Activated CD8-positive, alpha-beta memory T cell treated with anti-CD3 and anti-CD28 coated beads for 48 hours (primary cell): ENCODE measurements at places on chromosomes 3 and 15.

DNA sequence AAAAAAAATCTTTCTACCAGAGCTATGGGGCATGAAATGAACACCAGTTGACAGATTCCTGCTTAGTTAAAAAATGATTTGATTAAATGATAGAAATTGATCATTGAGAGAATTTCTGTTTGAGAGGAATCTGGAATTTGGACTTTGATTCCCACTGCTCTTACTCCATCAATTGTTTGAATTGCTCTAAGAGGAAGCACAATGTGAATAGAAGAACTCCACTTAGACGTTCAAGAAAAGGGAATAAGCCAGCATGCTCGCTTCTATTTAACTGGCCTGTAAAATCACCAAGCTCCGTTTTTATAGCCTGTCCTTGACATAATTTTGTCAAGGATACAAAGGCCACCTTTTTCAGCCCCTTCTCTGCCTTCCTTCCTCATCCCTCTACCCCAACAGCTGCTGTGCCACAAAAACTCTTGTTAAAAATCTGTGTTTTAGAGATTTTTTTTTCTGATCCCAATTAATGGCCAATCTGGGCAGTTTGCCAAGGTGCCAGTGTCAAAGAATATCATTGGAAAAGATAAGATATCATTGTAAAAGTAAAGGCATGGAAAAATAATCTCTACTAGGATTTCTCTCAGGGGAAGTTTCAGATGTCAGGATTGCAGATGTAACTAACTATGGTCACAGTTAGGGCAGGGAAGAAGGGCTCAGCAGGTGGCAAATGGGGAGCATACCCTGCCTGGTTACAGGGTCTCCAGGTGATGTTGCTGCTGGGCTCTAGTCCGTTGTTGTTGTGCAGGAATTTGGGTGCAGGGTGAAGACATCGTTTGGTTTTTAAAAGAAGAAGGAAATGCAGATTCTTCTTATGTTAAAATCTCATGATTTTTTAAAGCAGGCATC is 301.8 kb upstream of the PDZRN3 start:
- no peak for DNase-seq

GRCh38 chr3:29317659-29318173 is 36.8 kb downstream of the RBMS3 start:
- DNase-seq: no peak

DNA sequence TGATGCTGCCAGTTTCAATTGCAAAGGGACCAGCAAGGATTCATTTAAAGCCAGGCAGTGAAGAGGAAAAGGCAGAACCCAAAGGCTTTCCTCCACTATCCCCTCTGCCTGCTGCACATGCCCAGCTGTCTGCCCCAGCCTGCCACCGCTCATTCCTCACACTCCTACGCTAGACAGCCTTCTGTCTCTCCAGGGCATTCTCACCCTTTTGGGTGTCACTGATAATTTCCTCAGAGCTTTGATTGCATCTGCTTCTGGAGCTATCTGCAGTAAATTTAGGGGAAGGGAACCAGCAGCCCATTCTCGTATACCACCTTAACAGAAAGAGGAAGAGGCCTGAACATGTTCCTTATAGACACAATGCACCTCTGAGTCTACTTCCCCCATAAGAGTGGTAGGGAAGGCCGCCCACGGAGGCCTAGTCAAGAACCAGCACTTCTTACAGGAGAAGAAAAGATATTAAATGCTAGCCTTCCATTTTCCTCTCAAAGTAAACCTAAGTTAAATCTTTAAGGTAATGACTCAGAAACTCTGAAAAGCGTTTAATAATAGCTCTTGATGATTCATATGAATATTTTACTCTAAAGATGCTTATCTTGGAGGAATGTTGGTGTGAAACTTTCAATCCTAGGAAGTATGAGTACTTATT is 20.9 kb downstream of the NUDT16 start:
- no peak for DNase-seq

- DNase-seq: no peak
Measured at GRCh38 chr3:55765398-55765797, 278.3 kb upstream of the WNT5A start.

DNA sequence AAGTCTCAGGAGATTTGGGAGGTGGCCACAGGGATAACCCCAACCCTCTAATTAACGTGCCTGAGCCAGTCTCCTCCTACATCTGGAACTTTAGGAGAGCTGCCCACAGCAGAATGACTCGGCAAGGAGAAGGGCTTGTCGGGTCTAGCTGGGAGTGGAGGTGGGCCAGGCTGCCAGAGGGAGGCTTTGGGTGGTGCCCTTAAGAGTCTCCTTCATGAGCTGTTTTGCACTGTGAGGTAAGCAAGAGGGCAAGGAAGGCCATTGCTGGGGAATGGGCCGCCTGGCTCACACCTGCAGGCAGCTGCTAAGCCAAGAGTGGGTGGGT is 3.6 kb upstream of the TNK2 start:
- no peak for DNase-seq

DNA sequence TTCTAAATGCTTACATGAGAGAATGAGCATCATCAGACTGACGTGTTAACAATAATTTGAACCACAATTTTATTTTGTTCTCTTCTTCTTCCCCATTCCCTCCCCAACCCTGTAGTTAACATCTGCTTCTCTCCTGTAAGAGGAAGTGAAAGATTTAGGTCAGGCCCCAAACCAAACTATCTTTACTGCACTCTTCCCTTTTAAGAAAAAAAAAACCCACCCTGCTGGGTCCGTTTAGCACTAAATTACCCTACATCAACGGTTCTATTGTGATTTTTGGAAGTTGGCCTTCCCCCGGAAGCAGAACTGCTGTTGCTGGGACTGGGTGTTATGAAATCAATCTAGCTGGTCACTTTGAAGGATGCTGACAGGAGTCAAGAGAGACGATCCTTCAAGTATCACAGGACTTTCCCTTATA is 49.4 kb downstream of the NFKBIZ start:
- no peak for DNase-seq

GRCh38 chr15:65954289-65954741 is 85.0 kb downstream of the RAB11A start:
- no peak for DNase-seq

GRCh38 chr15:82812994-82813393 is 3.6 kb downstream of the WHAMM start:
- no peak for DNase-seq
